Esophagus muscularis mucosa (tissue), 4 donors: ENCODE measurements at places on chromosomes 11 and 22. TPM values are rescaled to one million over a fixed set of nuclear protein-coding genes. Genes with fewer than 3 reads are reported as not detected.
A peak's percentile ranks its signal among the peaks of the same experiment; 100 is the strongest.

The GAB4 gene
- total RNA-seq = not detected

DNA sequence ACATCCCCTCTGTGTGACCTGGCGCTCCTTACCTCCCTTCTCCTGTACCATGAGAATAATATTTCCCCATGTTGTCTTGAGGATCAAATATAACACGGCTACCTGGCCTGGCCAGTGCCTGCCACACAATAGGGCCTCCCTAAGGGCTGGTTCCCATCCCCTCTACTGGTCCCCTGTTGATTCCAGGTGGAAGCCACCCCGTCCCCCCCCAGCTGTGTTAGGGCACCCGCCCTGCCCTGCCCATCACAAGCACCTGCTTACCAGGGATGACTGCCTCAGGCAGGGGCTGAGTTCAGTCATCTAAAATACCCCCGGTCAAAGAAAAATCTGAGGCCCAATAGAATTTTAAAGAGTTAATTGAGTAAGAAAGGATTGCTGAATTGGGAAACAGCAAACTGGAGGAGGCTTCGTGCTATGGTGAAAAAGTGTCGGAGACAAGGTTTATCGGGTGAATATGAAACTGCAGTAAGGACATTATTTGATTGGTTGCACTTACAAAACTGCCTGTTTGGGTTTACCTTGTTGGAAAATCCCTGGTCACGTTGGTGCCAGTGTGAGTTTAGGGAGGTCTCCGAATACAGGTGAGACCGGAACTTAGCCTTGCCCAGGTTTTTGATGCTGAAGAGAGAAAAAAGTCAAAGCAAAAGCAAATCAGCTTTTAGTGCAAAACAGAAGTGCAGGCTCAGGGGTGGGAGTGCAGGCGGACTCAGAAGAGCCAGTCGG lies 5.2 kb downstream of the APOL1 start:
- no peak for DNase-seq

The FAM227A gene
- 2.9 TPM for total RNA-seq

- DNase-seq = peak; percentile 7
These were observed 4.7 kb downstream of the C11orf87 start for GRCh38 chr11:109426442-109427240.

The NPAS4 gene
- 1.2 TPM for total RNA-seq

The TRPT1 gene
- 90.5 TPM for total RNA-seq

- DNase-seq = no peak
These were observed 33.7 kb upstream of the SMPD1 start for GRCh38 chr11:6356503-6357055.

- no peak for DNase-seq
These were observed 70.3 kb upstream of the GRK2 start for GRCh38 chr11:67195971-67196456.

DNA sequence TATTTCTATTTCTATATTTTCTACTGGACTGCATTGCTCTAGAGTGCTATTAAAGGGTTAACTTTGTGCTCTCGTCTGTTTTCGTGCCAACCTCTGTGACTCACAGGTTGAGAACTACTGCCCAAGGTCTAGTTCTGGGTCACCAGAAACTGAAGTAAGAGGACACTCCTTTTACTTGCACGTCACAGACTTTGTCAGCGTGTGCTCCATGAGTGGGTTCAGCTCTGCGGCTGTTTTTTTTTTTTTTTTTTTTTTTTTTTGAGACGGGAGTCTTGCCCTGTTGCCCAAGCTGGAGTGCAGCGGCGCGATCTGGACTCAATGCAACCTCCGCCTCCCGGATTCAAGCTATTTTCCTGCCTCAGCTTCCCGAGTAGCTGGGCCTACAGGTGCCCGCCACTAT lies 49.8 kb downstream of the CLMP start:
- DNase-seq = no peak
